ENCODE measurements at places on chromosomes 6 and 20.

- no peak for DNase-seq
Measured at GRCh38 chr6:53616450-53617357, 48.9 kb downstream of the KLHL31 start.

GRCh38 chr20:16098890-16099639 is 474.2 kb downstream of the KIF16B start:
- no peak for DNase-seq

DNA sequence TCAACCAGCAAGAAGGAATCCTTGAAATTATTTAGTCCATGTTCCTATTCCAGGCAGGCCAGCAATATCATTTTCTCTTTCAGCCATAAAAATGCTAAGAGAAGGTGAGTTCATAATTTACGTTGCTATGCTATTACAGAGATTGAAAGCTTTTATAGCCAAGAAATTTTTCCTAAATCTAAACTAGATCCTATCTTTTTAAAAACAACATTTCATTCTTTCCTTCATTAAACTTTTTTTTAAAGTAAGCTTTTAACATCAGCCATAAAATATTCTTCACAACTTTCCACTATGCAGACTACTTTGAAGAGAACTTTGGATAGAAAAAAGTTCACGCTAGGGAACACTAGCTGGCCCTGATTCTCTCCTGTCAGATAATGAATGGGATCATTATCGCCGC is 159.8 kb downstream of the RPS12 start:
- no peak for DNase-seq

DNA sequence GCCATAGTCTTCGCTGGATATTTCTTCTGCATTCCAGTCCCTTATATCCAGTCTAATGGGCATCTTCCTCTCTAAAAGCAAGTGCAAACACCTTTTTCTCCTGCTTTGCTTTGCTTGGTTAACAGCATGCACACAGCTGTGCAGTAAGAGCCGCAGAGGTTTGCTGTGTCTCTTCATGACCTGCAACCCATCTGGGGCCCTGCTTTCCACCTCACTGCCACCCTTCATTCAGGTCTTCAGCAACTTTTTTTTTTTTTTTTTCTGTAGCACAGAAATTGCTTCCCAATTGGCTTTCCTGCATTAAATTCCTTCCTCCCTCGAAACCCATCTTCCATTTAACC is 14.4 kb downstream of the NEDD9 start:
- no peak for DNase-seq

DNA sequence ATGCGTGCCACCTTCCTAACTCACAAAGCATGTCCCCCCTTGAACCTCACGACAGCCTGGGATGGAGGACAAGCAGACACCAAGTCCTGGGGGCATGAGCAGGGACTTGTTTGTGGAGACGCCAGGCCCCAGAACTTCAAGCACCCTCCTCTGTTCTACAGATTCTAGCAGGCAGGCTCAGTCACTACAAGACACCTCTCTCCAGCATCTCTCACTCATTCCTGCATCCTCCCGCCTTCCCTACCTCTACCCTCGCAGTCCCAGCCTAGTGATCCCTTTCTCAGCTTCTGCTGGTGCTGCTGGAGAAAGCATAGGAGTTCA is 3.7 kb downstream of the LRP11 start:
- DNase-seq: no peak

- no peak for DNase-seq
Measured at GRCh38 chr6:109083657-109084056, 11.0 kb downstream of the SESN1 start.

GRCh38 chr20:60869087-60869486 is 383.0 kb upstream of the CDH4 start:
- no peak for DNase-seq

GRCh38 chr20:10376270-10377075 is 57.5 kb downstream of the MKKS start:
- no peak for DNase-seq

GRCh38 chr20:35887393-35888064 is 66.8 kb downstream of the SCAND1 start:
- no peak for DNase-seq

DNA sequence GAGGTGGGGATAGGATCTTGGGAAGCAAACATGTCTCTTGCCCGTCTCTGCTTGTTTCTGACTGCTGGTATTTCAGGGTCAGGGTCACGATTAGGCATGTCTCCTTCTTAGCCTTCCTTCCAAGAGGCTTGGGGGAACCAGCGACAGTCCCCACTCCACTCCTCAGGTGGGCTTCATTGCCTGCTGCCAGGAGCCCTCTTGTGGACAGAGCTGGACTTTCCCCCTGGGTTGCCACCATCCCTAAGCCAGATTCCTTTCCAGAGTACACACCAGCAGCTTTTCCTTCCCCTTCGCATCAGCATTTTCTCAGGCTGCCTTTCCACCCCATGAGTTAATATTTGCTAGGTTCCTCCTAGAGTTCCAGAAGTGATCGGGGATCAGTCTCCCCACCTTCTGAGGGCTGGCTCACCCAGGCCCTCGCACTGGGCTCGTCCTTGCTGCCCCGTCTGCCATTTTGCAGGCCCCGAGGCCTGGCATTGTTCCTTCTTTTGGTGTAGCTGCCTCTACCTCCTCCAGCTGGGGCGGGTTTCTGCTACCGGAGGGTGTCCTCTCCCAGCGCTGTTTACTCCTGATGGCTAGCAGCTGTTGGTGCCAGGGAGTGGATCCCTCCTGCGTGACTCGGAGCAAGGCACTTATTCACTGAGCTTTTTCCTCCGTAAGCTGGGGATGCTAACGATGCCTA is 8.8 kb upstream of the C20orf144 start:
- DNase-seq: peak; percentile 94

DNA sequence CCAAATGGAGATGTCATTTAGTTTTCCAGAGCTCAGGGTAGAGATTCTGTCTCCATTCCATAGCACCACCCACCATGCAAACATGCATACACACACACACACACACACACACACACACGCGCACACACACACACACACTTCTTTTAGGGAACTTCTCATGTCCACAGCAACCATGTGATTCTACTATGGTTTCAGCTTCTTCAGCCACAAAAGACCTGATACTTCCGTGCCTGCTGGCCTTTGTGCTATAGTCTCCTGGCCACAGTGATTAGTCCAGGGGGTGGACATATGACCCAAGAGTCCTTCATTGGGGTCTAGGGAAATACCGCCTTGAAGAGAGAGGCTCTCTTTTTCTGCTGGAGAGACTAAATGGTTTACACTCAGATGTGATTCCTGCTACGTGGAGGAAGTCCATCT is 53.5 kb downstream of the CARMIL1 start:
- DNase-seq: no peak

GRCh38 chr20:62241506-62241905 is 3.2 kb downstream of the OSBPL2 start:
- DNase-seq: no peak

- DNase-seq: no peak
Measured at GRCh38 chr20:21622097-21622857, 83.2 kb upstream of the PAX1 start.

GRCh38 chr20:50379049-50379990 is 130.9 kb upstream of the PTPN1 start:
- no peak for DNase-seq

DNA sequence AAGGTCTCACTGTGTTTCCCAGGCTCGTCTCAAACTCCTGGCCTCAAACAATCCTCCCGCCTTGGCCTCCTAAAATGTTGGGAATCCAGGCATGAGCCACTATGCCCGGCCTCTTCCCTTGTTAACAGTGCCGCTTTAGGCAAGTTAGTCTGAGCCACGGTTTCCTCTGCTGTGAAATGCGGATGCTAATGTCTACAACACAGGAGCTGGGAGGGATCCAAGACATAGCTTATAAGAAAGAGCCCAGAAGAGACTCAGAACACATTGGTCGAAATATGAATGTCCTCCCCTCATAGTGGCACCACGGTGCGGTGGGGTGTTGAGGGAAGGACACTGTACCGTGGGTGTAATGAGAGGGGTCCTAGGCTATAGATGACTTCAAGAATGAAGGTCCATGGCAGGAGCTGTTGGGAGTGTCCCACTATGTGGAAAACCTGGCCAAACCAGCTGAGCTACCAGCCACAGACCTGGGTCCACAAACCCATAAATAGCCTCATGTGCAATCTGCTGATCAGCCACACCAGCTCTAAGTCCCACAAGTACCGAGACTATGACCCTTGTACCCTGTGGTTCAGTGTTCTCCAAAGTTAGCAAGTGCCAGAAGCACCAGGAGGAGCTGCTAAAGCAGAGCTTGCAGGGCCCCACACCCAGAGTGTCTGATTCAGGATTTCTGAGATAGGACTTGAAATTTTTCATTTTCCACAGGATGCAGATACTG is 57.8 kb upstream of the ZFAND3 start:
- DNase-seq: no peak

GRCh38 chr6:15960740-15961634 is 167.9 kb upstream of the MYLIP start:
- peak; percentile 91 for DNase-seq

DNA sequence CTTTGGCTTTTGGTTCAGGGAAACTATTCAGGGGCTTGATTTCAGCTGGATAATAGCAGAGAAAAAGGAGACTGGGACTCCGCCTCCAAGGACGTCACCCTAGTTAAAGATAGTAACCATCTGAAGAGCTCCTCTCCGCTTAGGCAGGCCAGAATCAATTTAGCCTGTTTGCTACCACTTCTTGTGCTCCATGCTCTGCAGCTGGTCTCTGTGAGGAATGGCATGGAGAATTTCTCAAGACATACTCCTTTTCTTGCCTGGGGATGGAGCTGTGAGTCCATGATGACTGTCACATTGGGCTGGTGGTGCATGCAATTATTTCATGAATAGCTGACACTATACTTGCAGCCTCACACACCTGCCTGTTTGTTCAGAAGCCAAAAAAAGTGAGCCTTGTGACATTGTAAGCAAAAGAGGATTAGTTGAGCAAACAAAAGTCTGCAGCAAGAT is 61.4 kb downstream of the TXLNB start:
- peak; percentile 61 for DNase-seq

DNA sequence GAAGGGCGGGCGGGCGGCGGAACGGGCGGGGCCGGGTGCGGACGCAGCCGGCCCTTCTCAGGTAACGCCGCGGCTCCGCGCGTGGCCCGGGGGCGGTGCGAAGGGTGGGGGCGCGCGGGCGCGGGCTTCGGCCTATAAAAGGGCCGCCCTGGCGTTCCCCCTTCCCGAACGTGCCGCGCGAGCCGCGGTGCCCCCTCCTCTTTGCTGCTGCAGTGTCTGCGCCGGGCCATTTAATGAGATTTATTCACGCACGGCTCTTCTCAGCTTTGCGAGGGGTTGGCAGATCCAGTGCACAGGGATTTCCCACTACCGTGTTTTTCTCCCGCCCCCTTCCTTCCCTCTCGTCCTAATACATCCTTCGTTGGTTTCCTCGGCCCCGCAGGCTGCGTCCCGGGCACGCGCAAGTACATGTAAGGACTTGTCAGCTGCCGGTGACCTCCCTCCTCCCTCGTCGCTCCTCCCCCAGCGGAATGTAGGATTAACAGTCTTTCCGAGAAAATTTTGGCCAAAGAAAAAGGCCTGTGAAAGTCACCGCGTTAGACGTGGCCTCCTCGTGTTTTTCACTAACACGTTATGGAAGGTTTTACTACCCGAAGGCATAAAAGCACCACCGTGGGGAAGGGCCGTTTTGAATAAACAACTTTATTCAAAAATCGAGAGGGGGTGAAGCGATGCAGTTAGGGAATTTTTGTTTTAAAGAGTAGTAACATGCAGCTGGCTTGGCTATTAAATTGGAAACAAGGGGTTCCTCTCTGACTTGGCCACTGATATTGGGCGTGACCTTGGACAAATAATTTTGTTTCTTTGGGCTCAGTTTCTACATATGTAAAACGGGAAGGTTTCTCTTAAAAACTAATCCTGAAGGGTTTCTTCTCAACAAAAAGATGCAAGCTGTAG is 966 bp upstream of the REV3L start:
- peak; percentile 94 for DNase-seq

GRCh38 chr20:57840066-57840465 is 130.3 kb upstream of the PMEPA1 start:
- DNase-seq: no peak

DNA sequence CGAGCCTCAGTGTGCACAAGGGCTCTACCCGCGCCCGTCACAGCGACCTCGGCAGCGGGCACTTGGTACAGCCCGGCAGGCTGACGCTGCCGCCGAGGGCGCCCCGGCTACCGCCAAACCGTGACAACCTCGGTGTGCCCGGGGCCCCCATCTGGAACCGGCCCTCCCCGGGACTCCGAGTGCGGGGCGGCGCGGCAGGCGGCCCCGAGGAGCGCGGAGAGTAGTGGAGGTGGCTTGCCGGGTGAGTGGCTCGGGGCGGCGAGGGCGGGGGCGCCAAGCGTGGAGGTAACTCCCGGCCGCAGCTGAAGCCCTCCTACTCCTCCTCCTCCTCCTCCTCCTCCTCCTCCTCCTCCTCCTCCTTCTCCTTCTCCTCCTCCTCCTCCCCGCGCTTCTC is at the start of gene ISM1:
ISM1 (plus strand) TSS at position 371 of the 394 bp plus-strand sequence. CDS start 503 bp downstream, outside the sequence.
- DNase-seq: peak; percentile 81

DNA sequence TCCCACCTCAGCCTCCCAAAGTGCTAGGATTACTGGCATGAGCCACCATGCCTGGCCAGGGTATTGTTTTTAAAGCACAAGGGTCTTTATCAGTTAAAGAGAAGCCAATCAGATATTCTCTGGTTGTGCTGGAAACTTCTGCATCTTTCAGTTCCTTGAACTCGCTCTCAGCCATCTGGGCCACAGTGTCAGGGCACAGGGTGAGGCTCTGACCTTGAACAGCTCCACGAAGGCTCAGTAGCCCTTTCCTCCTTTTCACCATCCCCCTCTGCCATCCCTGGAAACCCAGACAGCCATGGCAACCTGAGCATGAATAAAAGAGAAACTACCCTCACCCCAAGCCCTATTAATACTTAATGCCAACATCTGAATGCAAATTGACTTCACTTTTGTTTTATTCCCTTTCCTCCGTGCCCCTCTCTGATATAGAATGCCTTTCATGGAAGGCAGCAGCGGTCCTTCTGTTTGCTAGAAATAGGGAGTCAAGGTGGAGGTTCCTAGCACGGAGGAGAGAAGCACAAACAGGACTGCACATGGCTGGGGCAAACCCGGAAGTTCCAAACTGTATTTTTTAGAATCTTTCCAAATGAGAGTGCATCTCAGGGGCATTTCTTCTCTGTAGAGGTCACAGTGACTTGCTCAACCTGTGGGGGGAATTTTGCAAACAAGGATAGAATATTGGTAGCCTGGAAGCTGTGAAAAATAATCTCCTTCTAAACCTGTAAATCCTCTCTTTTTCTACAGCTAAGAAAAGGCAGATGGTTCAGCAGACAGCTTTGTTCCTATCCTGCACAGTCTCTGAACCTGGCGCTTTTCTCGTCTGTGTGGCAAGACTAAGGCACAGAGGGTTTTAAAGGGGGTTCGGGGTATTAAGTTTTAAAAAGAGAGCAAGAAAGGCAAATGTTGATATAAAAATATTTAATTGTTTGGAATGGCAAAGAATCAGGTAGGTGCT is 176.4 kb upstream of the RREB1 start:
- DNase-seq: no peak

Data from endodermal cell (in vitro differentiated cells).